ENCODE measurements at places on chromosomes 2 and 18.

DNA sequence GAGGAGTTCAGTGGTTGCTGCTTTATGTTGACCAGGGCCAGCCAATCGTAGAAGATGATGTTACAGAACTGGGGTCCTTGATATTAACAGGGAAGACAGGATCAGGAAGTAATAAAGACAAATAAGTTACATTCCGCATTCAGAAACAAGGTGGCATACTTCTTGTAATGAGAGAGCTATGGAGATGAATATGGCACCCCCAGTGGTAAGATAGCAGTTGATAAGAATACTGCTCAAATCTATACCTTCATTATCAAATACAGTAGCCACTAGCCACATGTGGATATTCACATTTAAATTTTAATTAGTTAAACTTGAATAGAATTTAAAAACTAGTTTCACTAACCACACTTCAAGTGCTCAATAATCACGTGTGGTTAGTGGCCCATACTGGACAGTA lies 290.4 kb upstream of the RBMS1 start:
- DNase-seq = no peak

GRCh38 chr18:23281626-23282436 lies 146.5 kb downstream of the CABLES1 start:
- DNase-seq = no peak

- no peak for DNase-seq
These were observed 13.4 kb upstream of the DTNA start for GRCh38 chr18:34696671-34697070.

GRCh38 chr2:39265315-39265714 lies 21.5 kb upstream of the CDKL4 start:
- DNase-seq = no peak

- peak; percentile 33 for DNase-seq
These were observed 260.0 kb downstream of the GULP1 start for GRCh38 chr2:188551671-188552070.

DNA sequence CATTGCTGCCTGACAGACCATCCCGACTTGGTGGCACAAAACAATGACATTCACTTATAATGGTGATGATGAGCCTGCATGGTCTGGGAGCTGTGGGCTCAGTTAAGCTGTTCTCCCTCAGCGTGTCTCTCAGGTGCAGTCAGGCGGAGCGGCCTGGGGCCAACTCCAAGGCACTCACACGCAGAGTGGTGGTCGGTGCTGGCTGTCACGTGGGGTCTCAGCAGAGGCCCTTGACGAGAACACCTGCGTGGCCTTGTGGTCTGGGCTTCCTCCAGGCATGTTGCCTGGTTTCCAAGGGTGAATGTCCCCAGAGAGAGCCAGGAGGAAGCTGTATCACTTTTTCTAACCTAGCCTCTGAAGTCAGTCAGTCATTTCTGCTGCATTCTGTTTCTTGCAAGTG lies 29.8 kb downstream of the ARMC9 start:
- DNase-seq = no peak

- no peak for DNase-seq
These were observed 39.9 kb upstream of the CDC42EP3 start for GRCh38 chr2:37711308-37711731.

- DNase-seq = no peak
These were observed 239.3 kb downstream of the PRKCE start for GRCh38 chr2:45890819-45891218.

GRCh38 chr2:144780983-144781382 lies 261.1 kb upstream of the ZEB2 start:
- no peak for DNase-seq

- no peak for DNase-seq
These were observed 5.4 kb downstream of the TFCP2L1 start for GRCh38 chr2:121279476-121280220.

DNA sequence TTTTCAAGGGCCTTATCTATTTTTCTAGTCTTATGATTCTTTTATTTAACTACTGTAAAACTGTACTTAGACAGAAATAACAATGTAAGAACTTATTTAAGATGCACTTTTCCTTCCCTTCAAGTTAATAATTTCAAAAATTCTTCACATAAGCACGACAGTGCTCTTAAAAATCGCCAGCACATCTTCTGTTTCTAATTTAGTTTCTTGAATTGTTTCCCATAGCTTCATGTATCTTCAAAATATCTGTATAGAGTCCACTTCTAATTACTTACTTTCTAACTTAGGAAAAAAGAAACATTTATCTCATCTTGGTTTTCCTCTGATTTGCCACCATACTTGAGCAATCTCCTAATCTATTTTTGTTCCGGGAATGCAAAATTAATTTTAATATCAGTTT lies 196.1 kb downstream of the BABAM2 start:
- no peak for DNase-seq

- no peak for DNase-seq
These were observed 167.9 kb upstream of the NXPH2 start for GRCh38 chr2:138948070-138948539.

- peak; percentile 88 for DNase-seq
These were observed 208.8 kb downstream of the CCDC178 start for GRCh38 chr18:33231474-33232317.

GRCh38 chr18:43526426-43527145 lies 249.3 kb upstream of the SYT4 start:
- DNase-seq = no peak

DNA sequence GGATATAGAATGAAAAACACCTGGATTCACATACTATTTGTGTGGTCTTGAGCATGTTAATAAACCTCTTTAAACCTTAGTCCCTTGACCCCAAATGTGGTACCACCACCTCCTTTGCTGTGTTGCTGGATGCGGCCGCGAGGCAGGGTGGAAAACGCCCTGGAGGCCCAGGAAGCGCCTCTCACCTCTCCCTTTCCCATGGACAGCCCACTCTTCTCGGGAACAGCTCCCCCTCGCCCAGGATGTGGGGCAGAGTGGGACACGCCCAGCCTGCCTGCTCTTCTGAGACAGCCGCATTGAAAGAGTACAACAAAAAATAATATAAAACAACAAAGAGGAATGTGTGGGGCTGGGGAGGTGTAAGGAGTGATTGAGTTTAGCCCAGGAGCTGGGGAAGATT lies 549.0 kb upstream of the ID2 start:
- DNase-seq = no peak

- DNase-seq = no peak
These were observed 130.3 kb downstream of the FHOD3 start for GRCh38 chr18:36427831-36428230.

GRCh38 chr2:19488009-19488691 lies 129.7 kb upstream of the OSR1 start:
- no peak for DNase-seq

DNA sequence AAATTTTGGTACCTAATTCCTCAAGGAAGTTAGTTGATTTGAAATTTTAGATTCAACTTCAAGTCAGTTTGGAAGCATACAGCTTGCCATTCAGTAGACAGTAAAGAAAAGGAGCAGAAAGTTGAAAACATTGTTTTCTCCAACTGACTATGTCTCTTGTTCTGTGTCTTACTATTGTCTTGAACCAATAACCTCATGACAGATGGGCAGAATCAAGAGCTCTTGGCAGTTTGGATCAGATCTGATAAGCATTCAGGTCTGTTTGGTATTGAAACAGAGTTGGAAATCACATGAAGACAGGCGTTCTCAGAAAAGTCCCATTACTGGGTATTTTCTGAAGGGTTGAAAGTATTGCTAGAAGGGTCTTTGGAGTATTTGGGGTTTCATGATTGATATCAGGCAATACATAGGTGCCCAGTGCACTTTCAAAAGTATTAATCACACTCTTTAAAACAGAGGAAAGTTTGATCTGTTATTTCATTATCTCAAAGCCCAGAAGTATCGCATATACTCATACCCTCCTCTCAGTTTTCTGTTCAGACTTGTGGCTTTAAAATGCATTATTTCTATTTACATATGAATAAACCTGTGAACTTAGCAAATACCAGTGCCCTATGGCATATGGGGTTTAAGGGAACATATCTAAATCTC lies 428.4 kb upstream of the ZEB2 start:
- peak; percentile 49 for DNase-seq

DNA sequence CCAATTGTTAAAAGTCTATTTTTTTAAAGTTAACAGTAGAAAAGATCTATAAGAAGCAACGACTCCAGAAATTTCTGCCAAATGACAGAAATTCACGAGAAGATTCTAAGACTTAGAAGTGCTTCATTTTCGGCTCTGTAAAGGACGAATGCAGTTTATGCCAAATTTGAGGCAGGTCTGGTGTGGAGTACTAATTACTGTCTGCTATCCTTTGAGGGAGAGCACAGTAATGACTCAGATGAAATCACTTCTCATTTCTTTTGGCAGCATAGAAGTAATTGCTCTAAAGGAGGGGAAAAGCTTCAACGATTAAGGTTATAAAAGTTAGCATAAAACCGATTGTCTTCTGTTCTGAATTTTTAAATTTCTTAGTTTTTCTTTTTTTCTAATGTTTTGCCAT lies 11.4 kb downstream of the G6PC2 start:
- no peak for DNase-seq

GRCh38 chr2:25313711-25314513 lies 27.8 kb downstream of the DNMT3A start:
- no peak for DNase-seq

GRCh38 chr18:58254873-58255511 lies 211.0 kb downstream of the NEDD4L start:
- DNase-seq = no peak

DNA sequence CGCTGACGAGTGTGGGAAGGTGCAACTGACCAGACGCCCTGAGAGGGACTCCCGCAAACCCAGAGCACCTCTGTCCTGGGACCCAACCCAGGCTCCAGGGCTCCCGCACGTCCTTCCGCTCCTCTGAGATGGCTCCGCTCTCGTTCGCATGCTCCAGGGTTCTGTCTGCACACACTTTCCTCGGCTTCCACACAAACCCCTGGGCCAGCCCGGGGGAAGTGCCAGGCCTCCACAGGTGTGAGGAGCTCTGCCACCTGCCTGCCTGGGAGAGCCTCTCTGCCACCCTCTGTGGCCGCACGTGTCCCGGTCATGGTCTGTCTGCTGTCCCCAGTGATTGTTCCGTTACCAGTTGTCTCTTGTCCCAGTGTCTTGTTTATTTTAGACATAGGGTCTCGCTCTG lies 222.9 kb downstream of the HDAC4 start:
- no peak for DNase-seq

DNA sequence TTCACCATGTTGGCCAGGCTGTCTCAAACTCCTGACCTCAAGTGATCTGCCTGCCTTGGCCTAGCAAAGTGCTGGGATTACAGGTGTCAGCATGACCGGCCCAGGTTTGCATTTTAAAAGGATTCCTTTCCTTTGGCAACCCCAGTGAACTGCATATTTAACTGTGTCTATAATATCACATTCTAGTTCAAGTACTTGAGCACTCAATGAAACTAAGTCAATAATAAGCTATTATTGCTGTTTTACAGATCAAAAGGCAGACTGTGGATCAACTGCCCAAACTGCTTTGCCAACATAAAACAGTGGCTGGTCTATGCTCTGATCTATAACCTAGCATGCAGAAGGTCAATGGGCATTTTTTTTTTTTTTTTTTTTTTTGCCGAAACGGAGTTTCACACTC lies 144.5 kb downstream of the USP34 start:
- DNase-seq = no peak

GRCh38 chr2:157751462-157752058 lies 122.9 kb upstream of the ACVR1C start:
- DNase-seq = peak; percentile 15

GRCh38 chr2:45102579-45103117 lies 93.4 kb upstream of the SIX2 start:
- DNase-seq = no peak

DNA sequence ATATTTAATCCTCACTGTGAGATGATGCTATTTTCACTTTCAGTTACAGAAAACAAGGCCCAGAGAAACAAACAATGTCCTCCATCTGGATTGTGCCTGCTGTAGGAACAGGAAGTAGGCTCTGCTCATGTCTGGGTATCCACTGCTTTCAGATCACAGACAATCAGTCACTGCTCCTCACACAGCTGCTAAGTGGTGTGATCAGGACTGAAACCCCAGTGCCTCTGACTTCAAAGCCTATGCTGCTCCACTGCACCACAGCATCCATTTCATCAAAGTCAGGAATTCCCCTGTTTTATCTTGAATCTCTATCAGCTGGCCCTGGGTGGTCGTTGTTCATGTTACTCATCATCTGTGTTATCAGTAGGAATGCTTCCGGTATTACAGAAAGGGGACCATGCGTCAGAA lies 303.8 kb upstream of the TRIB2 start:
- DNase-seq = no peak

- no peak for DNase-seq
These were observed 2.9 kb downstream of the ALS2 start for GRCh38 chr2:201777869-201778268.

DNA sequence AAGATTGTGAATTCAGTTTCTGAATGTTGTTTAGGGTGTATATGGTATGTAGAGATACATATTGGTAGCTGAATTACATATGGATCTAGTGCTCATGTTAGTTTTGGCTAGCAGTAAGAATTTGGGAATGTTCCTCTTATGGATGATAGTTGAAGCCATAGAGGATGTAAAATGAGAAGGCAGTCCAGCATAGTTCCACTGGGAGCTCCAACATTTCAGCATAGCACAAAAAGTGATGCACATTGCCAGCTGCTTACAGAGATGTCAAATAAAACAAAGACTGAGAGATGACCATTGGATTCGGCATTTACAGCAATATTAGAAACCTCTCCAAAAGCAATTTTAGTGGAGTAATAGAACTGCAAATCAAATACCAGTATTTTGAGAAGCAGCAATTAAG lies 77.4 kb downstream of the EML4 start:
- DNase-seq = no peak

DNA sequence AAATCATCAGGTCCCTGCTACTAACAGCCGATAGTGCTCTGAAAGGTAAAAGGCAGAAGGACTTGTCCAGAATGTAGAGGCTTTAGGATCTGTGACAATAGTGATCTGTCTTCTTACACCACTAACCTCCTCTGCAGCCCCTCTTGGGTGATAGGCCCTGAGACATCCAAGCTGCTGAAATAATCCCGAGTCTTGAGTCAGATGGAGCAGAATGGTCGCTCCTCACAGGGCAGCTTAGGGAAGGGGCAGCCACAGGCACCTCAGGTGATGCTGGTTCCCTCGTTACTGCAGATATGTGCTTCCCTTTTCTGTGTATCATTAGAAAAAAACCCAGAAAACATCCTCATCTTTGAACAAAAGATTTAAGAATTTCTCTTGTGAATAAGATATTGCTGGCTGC lies 157.1 kb upstream of the DLX2 start:
- DNase-seq = no peak

- peak; percentile 53 for DNase-seq
These were observed 47.3 kb upstream of the NDUFV2 start for GRCh38 chr18:9055185-9055584.
